Activated CD4-positive, alpha-beta T cell treated with anti-CD3 and anti-CD28 coated beads for 24 hours (primary cell): ENCODE measurements at places on chromosomes 4 and X.

DNA sequence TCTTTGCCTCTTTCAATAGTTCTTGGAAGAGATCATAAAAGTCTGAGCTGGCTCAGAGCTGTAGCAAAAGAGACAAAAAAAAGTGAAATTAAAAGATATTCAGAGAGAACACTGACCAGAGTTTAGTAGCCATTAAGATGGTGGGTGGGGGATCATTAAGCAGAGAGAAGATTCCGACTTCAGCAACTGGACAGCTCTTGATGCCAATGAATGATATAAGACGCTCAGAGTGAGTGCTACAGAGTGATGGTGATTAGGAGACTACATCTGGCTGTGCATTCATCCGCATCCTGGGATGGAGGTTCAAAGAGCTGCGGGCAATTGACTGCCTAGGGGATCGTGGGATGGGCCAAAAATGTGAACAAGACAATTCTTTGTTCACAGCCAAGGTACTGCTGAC is 178.5 kb downstream of the PACRGL start:
- DNase-seq: no peak

GRCh38 chr4:108586778-108587177 is 33.6 kb upstream of the RPL34 start:
- DNase-seq: no peak

DNA sequence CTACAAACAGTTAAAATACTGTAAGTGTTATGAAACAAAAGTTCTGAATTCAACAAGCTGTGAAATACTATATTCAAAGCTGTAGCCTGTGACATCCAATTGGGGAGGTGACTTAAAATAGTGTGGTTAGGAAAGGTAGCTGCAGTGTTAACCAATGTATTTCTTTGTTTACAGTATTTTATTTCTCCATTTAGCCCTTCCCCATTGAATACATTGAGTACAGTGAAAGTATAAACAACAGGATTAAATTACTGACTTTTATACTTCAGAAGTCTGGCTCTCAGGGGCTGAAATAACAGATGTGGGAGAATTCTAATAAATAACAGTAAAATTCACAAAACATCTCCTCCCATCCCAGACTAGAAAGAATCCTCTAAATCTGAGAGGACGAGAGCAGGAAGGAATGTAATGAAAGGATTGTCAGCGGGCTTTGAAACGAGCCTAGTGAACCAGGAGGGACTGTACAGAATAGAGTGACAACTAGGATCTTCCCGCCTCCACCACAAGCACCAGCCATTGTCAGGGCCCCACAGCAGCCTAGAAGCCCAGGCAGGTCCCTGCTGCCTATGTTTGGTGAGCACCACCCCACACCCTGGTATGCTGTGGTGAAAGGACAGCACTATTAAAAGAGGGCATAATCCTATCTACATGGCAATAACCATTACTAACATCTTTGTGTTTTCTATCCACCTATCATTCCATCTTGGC is 73.7 kb downstream of the SPCS3 start:
- DNase-seq: no peak

DNA sequence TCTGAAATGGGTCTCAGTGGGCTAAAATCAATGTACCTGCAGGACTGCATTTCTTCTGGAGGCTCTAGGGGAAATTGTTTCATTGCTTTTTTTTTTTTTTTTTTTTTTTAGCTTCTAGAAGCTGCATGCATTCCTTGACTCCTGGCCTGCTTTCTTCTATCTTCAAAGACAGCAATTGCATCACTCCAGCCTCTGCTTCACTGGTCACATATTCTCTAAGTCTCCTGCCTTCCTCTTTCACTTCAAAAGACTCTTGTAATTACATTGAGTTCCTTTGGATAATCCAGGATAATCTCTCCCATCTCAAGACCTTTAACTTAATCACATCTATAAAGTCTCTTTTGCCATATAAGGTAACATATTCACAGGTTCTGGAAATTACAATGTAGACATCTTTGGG is 11.3 kb upstream of the PCYT1B start:
- no peak for DNase-seq

- no peak for DNase-seq
Observed at GRCh38 chrX:25004485-25005032, 11.2 kb downstream of the ARX start.
